NCI-H2171 (cell line): ENCODE measurements at places on chromosomes 13 and 19.

DNA sequence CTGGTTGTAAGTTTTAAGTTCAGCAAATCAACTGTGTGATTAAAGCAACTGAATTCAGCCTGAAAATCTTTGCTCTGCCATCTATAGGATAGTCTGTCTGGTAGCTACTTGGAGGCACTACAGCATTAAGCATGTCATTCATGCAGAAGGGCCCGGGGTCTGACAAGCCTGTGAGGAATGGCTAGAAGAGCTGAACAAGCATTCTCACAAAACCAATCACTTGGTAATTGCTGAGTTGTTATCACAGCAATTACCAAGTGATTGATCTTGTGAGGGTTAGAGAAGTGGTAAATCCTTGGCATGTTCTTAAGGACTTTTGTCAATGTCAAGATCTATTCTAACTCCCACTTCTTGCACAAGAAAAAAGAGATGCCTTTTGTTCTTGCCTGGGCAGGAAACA lies 356.1 kb downstream of the FGF14 start:
- no peak for DNase-seq

- no peak for DNase-seq
These were observed 30.5 kb downstream of the PPP1R37 start for GRCh38 chr19:45123440-45123850.

- peak; percentile 43 for DNase-seq
These were observed 687.0 kb downstream of the EFNB2 start for GRCh38 chr13:105848494-105848893.

- DNase-seq = no peak
These were observed 7.2 kb downstream of the SIN3B start for GRCh38 chr19:16836115-16837034.

- DNase-seq = no peak
These were observed 722 bp upstream of the ICAM1 start for GRCh38 chr19:10270180-10270615.

DNA sequence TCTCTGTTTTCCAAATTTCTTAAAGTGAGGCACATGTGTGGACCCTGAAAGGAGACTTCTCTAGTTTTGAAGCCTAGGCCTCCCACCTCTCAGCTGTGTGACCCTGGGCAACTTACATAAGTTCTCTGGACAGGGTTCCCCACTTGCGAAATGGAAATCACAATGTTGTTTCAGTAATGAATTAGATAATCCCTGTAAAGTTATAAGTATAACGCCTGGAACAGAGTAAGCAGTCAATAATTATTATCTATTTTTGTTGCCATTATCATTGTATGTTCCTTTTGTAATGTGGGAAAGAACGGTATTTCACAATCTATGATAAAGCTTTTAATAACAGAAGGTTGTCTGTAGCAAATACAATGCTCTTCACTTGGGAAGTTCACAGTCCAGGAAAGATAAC lies 437.3 kb upstream of the ZNF507 start:
- no peak for DNase-seq

DNA sequence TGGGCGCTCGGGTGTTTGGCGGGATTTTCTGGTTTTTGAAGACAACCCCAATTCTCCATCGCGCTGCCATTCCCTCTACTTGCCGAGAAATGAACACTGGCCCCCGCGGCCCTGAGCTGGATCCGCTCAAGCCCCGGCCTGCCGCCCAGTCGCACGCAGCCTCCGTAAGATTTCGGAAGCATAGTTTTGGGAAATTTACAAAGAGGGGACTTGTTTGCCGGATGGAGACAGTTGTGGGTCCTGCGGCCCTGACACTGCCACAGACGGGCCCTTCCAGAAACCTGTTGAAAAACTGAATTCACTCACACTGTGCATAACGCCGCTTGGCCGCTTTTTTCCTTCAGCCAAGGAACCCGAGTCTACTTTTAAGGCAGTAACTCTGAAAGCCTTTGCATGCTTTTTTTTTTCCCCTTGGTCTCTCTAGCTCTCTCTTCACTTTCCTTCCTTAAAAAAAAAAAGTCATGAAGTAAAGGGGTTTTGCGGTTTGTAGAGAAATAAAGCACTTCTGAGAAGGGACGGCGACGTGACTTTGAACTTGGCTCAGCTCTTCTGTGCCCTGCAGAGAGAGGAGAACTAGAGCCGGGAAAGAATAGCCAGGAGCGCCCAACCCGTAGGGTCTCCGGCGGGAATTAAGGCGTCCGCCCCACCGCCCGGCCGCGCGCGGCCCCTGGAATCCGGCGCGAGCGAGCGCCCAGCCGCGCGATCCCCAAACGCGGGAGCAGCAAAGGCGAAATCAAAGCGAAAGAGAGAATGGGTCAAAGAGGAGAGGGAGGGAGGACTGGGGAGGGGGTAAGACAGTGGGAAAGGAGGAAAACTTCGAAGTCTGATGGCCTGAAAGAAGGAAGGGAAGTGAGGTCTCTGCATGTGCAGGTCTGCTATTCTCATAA lies 3.4 kb upstream of the ZIC2 start:
- DNase-seq = no peak

DNA sequence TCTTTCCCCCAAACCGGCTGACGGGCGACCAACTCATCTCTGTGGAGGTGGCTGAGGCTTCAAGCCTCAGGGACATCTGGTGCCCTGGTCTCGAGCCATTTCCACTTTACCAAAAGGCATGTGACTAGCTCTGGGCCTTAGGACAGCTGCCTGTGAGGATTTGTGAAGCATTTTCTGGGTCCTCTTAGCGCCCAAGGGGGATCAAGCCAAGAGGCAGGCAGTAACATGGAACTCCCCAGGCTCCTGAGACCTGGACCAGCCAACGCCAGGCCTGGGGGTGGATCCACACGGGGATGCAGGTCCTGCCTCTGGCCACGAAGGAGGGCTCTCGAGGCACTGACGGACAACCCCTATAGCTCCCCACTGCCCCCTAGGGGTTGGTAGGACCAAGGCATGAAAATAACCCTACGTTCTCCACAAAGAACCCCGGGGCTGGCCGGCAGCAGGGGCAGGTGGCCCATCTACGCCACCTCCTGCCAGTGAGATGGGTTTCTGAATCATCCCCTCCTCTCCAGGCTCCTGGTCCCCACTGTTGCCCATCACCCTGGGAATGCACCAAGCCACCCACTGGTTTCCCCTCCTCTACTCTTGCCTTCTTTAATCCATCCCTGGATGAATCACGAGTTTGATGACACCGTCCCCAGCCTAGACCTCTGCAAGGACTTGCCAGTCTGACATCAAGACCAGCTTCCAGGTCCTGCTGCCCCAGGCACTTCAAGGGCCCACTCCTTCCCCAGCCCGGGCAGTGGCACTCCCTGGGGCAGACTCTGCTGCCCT lies 7.0 kb upstream of the MYDGF start:
- no peak for DNase-seq

DNA sequence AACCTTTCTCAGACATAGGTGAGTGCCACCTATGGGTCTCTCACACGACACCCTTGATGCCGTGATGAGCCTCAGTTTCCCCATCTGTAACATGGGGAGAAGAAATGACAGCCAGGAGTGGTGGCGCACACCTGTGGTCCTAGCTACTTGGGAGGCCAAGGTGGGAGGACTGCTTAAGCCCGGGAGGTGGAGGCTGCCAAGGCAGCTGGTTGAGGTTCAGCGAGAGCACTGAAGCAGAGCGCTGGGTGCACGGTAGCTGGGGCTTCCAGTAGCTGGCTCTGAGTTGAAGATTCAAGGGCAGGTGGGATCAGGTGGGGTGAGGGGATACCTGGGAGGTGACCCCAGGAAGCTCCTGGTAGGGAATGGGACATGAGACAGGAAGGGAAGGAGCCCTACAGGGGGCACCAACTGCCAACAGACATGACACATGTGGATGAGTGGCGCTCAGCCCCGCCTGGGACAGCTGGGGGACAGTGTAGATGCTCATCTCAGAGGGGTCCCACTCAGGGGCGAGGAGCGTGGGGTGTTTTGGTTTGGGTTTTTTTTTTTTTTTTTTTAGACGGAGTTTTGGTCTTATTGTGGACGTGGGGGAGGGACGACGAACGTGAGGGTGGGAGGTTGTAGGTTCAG lies 6.5 kb upstream of the SSBP4 start:
- DNase-seq = no peak

GRCh38 chr19:35908010-35908441 lies at the start of gene TYROBP:
TSS of gene TYROBP (minus strand) at chr19:35908295. CDS start at chr19:35908228, 67 bp downstream.
- no peak for DNase-seq
